GM12865 (cell line): ENCODE measurements at places on chromosomes 12 and 14.

GRCh38 chr14:23316300-23316699 is 5.0 kb upstream of the PABPN1 start:
- DNase-seq: no peak

DNA sequence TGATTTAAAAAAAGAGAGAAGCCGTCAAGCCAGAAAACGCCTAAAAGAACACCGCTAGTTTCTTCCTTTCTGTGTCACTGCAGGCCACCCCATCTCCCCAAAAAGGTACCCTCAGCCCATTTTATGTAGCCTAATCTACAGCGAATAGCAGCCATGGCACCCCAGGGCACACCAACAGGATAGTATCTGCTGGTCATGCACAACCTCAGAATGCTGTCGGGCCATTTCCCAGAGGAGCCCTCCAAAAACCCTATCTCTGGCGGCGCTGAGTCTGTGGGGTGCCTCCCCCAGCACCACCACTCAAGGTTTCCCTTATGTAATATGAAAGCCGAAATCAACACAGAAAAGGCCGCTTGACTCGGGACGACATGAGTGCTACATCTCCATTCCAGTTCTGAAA is 98.9 kb downstream of the BCL11B start:
- no peak for DNase-seq

GRCh38 chr14:46653031-46653755 is 1.6 kb upstream of the RPL10L start:
- no peak for DNase-seq

- DNase-seq: no peak
Measured at GRCh38 chr14:72884386-72884785, 9.5 kb downstream of the DPF3 start.

GRCh38 chr12:113835896-113836295 is 130.2 kb downstream of the RBM19 start:
- DNase-seq: no peak

DNA sequence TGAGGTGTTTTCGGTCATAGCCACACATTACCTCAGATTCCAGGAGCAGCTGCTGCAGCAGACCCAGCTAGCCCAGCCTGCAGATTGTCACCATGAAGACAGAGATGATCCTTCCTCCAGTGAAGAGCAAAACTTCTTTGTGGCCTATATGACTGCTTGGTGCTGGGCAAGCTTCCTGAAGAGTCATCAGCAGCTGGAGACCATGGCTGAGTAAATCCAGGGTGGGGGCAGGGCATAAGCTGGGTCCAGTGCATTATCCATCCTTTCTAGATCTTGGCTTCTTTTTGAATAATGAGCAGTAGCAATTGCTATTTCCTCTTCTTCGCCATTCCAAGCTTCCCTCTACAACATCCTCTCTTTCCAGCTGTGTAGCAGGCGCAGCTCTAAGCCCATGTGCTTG is 373.1 kb upstream of the DDHD1 start:
- DNase-seq: no peak

DNA sequence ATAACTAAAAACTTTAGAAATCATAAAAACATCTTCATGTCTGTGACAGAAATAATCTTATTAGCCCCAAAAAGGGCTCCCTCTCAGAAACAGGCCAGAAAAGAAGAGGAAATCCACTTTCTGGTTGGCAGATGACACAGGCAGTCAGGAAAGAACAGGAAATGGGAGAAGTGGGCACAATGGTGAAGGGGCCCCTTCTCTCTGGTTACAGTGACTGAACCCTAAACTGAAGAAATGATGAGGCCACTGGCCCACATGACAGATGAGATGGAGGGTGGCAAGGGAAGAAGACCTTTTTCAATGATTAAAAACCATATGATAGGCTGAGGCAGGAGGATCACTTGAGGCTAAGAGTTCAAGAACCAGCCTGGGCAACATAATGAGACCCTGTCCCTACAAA is 21.1 kb downstream of the TCTN1 start:
- no peak for DNase-seq

DNA sequence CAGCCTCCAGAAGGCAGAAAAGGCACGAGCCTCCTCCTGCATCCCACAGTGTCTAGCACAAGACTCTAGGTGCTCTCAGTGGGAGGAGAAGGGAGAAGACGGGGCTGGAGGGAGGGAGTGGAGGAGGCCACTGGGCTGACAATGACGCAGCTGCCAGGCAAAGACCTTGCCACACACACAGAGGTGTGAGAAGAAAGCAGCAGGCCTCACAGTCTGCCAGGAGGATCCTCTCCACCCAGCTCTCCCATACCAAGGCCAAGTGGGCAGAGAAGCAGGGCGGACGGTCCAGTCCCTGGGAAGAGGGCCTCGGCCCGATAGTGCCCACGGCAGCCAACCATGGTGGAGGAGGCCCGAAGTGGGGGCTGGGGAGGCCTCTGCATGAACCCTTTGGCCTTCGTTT is 78.9 kb downstream of the NCOR2 start:
- no peak for DNase-seq

DNA sequence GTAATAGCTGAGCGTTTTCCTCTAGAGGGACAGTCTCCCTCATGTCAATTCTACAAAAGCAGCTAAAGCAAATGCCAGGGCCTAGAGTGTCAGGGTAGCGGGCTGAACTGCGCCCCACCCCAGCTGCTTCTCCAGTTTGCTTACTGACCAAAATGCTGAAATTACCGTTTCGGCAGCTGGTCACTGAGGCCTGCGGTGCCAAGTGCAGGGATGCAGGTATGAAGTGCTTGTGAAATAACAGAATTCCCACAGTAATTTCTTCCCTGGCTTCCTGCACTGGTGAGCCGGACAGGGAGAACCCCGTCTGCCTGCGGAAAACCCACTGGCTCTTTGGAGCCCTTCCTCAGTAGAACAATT is 19.1 kb downstream of the PSMC1 start:
- no peak for DNase-seq

GRCh38 chr14:99055019-99055418 is 217.0 kb downstream of the BCL11B start:
- no peak for DNase-seq
